ENCODE measurements at places on chromosomes 4 and X.

- DNase-seq = no peak
These were observed 31.3 kb upstream of the TFDP3 start for GRCh38 chrX:133249266-133250058.

DNA sequence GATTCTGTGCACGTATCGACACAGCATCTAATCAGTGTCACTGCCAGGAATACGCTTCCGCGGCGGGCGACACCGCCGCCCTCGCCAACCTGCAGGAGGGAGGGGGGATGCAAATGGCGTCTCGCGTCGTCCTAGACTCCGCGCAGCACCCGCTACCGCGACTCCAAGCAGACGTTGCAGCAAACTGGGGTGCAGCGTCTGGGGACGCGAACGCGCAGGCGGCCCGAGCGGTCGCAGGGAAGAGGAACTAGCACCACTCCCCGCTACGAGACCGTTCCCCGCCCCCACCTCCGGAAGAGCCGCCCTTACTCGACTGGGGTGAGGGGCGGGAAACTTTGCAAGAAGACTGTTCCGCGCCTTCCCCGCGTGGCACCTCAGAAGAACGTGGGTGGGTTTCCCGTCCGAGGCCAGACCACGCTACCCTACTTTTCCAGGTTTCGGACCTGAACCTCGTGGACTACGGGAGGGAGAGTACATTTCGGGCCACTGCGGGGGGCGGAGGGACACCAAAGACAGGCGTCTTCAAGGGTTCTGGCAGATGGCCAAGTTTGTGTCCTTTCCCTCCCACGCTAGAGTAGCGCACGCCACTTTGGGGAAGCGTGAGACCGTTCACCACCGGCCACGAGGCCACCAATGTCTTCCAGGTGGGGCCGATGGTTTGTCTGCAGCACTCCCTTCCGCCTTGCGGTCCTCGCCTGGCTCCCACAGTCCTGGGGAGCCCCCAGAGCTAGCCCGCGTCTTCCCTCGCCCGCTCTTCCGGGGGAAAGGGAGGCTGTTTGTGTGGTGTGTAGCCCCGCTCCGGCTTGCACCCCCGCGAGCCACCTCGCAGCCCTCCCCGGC lies 78.0 kb upstream of the BCOR start:
- peak; percentile 66 for DNase-seq

DNA sequence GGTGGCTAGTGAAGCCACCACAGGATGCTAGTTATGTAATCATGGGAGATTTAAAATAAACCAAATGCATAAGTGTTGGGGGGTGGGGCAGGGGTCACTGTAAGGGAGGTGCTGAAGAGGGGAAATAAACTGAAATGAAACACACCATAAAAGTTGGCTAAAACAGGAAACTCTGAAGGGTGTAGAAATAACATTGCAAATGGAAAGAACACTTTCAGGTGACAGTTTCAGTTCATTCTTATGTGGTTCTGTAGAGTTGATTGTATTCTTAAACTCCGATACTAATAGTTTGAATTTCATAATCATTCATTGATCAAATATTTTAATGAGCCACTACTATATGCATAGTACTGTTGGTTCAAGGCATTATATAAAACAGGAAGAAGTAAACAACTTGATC lies 80.1 kb downstream of the HDAC8 start:
- DNase-seq = no peak

GRCh38 chr4:70367813-70368212 lies 7.3 kb downstream of the SMR3A start:
- DNase-seq = no peak

GRCh38 chr4:113636877-113637276 lies 124.7 kb downstream of the CAMK2D start:
- no peak for DNase-seq

GRCh38 chrX:17597836-17598439 lies 139.4 kb upstream of the SCML1 start:
- DNase-seq = no peak

DNA sequence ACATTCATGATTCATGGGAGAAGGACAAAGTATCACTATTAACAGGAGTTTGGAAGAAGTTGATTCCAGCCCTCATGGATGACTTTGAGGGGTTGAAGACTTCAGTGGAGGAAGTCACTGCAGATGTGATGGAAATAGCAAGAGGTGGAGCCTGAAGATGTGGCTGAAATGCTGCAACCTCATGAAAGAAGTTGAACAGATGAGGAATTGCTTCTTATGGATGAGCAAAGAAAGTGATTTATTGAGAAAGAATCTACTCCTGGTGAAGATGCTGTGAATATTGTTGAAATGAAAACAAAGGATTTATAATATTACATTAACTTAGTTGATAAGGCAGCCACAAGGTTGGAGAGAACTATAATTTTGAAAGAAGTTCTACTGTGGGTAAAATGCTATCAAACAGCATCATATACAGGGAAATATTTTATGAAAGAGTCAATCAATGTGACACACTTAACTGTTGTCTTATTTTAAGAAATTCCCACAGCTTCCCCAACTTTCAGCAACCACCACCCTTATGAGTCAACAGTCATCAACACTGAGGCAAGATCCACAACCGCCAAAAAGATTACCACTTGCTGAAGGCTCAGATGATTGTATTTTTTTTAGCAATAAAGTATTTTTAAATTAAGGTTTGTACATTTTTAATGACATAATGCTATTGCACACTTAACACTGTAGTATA lies 302.6 kb downstream of the CBLL2 start:
- no peak for DNase-seq

- DNase-seq = no peak
These were observed 155.0 kb upstream of the SFRP2 start for GRCh38 chr4:153943738-153944415.

DNA sequence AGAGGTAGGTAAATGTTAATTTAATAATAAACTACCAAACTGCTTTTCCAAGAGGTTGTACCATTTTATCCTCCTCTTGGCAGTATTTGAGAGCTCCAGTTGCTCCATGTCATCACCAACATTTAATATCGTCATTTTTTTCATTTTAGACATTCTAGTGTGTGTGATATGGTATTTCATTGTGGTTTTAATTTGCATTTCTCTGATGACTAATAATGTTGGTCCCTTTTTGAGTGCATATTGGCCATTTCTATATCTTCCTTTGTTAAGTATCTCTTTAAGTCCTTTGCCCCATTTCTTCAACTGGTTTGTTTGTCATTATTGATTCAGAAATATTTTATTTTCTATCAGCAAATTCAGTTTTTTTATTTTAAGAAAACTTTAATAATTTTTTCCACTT lies 88.8 kb downstream of the MAPK10 start:
- DNase-seq = no peak

GRCh38 chr4:101282076-101282844 lies 65.1 kb downstream of the PPP3CA start:
- no peak for DNase-seq

DNA sequence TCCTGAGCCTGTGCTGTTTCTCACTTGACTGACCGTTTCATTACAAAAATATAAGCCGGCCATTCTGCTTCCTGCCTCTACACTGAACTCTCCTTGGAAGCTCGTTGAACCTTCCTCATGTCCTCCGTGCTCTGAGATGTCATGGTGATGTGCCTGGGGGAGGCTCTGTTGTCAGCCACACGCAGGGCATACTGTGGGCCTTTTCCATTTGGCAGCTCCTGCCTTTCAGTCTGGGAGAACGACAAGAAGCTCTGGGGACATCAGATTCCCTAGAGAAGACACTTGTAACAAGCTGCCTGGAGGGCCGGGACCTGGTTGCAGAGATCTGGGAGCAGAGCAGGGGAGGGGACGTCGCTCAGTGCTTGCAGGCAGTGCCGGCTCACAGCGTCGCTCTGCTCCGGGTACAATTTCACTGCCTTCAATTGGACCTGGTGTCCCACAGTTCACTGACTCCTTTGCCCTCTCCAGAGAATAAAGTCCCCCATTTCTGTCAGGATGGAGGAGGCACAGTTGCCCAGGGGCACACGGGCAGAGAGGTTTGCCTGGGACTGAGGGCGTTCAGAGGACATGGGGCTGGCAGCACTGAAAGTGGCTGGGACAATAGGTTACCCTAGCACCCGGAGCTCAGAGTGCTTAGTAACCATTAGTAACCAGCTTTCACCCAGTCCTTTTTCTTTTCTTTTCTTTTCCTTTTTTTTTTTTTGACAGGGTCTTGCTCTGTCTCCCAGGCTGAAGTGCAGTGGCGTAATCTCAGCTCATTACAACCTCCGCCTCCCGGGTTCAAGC lies 19.1 kb upstream of the MECP2 start:
- DNase-seq = no peak

DNA sequence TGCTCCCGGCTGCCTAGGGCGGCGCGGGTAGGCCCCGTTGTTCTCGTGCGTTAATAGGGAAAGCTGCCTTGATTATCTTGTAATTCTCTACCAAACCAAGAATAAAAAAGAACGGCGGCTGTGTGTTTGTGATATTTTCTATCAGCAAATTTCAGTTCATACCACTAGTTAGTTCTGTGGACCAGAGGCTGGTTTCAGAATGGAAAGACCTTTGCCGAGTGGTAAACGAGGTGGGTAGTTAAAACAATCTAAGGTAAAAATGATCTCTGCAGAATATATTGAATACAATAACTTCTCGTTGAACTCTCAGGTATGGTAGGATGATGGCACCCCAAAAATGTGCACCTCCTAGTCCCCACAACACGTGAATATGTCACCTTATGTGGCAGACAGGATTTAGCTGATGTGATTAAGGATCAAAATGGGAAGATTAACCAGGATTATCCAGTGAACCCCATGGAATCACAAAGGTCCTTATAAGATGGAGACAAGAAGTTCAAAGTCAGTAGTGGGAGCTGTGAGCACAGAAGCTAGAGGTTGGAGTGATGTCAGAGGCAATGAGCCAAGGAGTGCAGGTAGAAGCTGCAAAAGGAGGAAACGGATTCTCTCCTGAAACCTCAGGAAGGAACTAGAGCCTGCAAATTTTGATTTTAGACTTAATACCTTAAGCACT lies 574 bp upstream of the CFAP97 start:
- no peak for DNase-seq

DNA sequence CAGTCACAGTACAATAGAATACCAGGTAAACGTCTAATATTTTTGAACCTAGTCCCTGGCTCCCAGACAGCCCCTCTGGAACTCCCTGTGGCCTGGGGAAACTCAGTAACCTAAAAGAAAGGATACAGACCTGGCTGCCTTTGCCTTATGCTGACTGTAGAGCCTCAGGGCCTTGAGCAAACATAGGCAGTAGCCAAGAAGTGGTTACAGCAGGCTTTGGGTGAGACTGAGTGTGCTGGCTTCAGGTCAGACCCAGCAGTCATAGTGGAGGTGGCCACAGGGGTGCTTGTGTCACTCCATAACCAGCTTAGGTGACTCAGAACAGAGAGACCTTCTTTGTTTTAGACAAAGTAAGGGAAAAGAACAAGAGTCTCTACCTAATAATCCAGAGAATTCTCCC lies 141.8 kb upstream of the PRDX4 start:
- DNase-seq = no peak

DNA sequence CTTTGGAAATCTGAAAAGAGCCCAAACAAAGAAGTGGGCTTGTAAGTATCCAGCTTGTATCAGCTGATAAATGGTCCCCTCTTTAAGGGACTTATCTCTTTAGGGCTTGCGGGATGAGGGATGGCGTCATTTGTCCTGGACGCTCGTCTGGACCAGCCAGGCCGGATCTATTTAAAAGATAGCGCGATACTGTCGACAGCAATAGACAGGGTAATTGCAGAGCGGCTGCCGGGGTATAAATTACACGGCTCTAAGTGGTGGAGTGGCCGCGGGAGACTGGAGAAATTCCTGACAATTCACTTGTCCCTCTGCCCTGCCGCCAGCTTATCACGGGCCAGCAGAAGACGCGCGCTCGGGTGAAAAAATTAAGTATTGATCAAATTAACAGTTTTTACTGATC lies 90.7 kb downstream of the FAM53A start:
- no peak for DNase-seq

GRCh38 chr4:25346913-25347312 lies 30.1 kb upstream of the ANAPC4 start:
- no peak for DNase-seq

DNA sequence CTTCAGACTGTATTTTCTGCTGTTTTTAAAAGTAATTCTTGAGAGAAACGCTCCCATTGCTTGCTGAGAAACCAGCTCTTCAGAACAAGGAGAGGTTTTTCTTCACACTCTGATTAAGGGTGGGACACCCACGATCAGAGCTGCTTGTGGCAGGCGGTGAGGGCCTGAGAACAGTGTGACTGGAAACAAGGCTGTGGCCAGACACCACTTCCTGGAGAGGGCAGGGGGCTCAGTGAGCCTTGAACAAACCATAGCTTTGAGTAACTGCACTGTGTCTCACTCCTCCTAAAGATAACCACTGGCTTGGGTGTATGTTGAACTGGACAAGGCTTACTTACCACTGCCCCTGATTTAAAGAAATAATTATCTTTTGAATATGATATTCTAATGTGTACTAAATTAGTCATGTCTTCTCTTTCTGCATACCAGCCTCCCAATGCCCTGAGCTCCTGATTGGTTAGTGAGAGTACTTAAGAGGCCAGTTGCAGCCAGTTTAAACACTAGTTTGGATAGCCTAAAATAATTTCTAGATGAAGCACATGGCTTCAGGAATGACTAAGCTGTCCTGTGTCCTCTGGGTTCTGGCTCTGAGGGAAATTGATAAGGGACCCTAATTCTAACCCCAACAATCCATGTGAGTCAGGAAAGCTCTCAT lies 3.7 kb upstream of the GPR82 start:
- no peak for DNase-seq

DNA sequence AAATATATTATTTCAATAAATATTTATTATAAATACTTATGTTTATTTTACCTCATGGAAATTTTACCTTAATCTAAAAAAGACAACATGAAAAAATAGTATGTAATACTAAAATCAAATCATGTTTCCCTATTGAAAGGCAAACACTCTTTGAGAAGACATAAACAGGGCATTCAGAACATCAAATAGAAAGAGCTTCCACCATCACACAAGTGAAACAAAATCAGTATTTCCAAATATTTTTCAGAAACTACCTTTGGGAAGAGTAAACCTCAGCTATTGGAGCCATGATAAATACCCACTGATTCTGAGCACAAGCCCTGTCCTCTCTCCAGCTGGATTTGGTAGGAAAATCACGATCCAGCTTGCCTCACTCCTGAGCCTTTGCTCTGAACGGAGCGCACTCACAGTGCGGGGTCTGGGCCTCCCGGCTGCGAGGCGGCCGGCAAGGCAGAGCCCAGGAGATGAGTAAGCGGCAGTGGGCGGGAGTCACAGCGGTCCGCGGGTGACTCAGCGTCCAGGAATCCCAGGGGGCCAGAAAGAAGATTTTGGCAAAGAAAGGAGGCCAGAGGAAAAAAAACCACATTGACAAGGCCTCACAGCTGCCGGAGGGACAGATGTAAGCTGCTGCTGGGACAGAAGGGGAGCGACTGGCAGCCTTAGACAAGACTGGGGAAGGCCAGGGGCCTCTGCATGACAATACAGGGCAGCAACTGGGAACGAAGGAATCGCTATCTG lies 14.7 kb upstream of the ANXA5 start:
- no peak for DNase-seq
